ENCODE measurements at places on chromosomes 5 and 9. TPM values are rescaled to one million over a fixed set of nuclear protein-coding genes. Genes with fewer than 3 reads are reported as not detected.

- no peak for DNase-seq
Measured at GRCh38 chr9:105647595-105648349, 14.5 kb upstream of the TAL2 start.

DNA sequence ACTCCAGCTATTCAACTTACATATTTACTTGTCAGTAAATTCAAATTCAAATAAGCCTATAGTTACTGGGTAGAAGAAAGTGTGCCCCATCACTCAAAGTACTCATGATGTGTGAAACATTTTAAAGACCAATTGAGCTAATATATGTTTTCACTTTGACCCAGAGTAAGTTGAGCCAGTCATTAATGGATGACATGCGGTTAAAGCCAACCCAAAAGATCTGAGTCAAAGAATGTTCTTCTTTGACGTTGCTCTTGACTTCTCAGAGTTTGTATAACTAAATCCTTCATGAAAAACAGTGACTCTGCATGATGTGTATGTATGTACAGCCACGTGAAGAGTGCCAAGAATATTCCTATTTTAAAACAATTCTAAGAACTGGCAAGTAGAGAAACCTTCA, 237.4 kb downstream of the NR2F1-AS1 start:
- no peak for DNase-seq

GRCh38 chr5:179805529-179806249, 977 bp downstream of the MGAT4B start:
- DNase-seq, result peak; percentile 29

- DNase-seq, result no peak
Measured at GRCh38 chr9:13939701-13940490, 374.0 kb downstream of the NFIB start.

- no peak for DNase-seq
Measured at GRCh38 chr9:87157366-87158031, 210.2 kb upstream of the GAS1 start.

DNA sequence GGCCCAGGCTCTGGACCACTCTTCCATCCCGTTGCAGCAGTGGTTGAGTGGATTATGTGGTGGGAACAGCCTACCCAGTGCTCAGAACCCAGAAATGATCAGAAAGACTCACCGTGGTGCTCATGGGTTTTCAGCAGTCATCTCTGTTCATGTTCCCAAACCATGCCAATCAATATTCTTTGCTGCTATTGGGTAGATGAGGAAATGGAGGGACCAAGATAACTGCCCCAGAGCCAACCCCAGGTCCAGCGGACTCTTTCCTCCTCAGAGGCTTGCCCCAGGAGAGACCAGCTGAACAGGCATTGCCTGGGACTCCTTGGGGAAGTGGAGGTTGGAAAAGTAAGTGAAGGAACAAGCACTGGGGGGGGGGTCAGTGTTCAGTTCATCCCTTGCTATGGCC, 38.1 kb downstream of the ALG2 start:
- no peak for DNase-seq

GRCh38 chr5:33891788-33892619, at the start of gene ADAMTS12:
Gene ADAMTS12, minus strand, starts transcription at chr5:33891990. Its CDS starts 134 bp downstream, at chr5:33891856.
- peak; percentile 21 for DNase-seq

DNA sequence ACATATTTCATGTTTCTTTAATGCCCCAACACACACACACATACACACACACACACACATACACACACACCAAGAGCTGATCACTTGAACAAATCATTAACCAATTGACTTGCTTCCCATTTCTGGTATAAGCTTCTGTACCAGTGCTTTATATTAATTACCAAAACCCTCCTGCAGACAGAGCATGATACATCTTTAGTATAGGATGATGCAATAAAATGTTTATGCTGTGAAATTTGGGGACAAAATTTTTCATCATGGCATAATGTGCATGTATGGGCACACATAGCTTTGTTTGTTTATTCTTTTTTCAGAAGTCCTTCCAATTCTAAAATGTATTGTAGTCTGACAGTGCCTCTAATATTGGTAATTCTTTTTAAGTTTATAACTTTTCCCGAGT, 34.5 kb downstream of the SLC1A3 start:
- no peak for DNase-seq

- DNase-seq, result no peak
Measured at GRCh38 chr9:19464061-19464763, 55.4 kb downstream of the ACER2 start.

DNA sequence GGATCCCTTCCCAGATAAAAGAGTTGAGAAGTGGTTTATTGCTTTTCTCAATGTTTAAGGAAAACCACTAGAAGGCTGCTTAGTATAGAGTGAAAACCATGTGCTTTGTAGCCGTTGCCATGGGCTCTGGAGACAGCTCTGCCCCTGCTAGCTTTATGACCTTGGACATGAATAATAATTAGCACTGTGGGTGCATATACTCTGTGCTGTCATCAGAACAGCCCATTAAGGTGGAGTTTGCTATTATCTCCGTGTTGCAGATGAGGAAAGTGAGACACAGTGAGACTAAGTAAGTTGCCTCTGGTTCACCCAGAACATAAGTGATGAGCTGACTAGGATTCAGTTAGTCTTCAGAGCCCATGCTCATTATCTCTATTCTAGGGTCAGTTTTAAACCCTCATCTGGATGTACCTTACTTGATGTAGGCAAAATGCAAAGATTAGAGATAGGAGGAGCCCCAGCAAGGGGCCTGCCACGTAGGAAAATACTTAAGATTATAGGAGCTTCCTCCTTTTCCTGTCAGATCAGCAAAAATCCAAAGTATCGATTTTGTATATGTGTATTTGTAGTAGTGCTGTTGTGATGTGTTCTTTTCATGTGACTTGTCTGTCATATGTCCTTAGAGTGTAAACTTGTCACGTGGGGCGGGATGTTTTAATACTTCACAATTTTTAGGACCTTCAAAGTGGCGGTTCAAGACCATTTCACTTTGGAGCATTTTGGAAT, 102.5 kb downstream of the TLE4 start:
- no peak for DNase-seq

DNA sequence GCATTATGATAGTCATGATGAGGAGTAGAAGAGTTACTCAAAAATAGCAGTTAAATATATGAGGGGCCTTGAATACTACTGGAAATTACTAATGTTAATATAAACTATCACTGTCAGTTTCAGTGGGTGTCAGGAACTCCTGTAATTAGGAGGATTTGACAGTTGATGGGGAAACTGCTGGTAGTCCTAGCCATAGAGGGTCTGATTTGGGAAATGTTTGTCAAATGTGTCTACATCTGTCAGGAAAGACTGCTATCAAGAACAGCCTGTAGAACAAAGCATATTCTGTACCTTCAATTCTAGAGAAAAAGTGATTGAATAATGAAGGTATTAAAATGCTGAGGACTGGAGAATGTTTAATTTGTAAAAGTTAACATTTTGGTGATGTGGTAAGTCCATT, 567.9 kb downstream of the CDH9 start:
- DNase-seq, result no peak

- no peak for DNase-seq
Measured at GRCh38 chr5:4036861-4037260, 441.2 kb downstream of the IRX1 start.

GRCh38 chr5:142472306-142472951, 147.6 kb upstream of the SPRY4 start:
- peak; percentile 82 for DNase-seq

GRCh38 chr5:177447066-177447610, 524 bp downstream of the PRR7 start:
- DNase-seq, result peak; percentile 77

GRCh38 chr9:114973216-114973615, 42.8 kb upstream of the TNFSF8 start:
- DNase-seq, result no peak

DNA sequence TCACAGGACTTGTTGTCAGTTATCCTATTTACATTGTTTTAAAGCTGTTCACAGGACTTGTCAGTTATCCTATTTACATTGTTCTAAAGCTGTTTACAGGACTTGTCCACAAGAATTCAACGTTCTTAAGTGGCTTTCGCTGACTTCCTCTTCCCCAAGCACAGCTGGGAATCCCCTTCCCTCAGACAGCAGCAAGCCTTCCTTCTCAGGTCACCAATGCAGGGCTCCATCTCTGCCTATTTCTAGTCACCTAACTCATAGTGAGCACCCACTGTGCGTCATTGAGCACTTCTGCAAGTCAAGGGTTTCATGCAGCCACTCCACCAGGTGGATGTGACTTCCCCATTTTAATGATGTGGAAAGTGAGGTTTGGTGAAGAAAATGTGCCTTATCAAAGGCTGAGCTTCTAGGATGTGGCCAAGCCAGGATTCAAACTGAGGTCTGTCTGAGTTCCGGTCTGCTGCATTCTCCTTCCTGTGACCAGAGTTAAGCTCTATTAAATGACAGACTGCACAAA, 109.8 kb upstream of the ZNF462 start:
- DNase-seq, result no peak

DNA sequence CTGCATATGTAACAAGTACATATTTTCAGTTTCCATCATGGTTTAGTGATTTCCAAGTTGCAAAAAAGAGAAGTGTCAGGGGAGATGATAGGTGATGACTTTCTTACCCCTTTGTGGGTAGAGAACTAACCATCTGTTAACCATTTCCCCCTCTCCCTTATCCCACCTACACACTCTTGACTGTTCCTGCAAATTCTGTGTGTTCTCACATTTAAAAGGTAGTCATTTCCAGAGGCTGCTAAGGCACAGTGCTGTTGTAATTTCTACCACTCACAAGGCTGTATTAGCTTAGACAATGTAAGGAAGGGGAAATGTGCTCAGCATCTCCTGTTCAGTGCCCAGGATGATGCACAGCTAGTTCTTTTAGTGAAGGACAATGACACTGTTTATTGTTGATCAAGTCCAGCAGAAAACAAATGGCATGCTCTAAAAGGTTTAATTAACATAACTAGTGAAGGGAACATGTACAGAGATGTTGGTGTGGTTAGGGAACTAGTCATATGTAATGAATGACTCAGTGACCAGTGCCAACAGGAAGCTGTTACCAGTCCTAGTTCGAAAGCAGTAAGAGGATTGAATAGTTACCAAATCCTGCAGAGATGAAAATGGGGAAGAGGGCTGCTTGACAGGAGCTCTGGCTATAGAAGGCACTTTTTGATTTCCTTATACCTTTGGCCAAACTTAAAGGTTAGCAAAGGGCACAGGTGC, 165.1 kb downstream of the PLK2 start:
- no peak for DNase-seq

- DNase-seq, result peak; percentile 46
Measured at GRCh38 chr5:956941-957747, 51.5 kb upstream of the NKD2 start.

- DNase-seq, result no peak
Measured at GRCh38 chr5:126651013-126651577, 50.3 kb downstream of the PHAX start.

DNA sequence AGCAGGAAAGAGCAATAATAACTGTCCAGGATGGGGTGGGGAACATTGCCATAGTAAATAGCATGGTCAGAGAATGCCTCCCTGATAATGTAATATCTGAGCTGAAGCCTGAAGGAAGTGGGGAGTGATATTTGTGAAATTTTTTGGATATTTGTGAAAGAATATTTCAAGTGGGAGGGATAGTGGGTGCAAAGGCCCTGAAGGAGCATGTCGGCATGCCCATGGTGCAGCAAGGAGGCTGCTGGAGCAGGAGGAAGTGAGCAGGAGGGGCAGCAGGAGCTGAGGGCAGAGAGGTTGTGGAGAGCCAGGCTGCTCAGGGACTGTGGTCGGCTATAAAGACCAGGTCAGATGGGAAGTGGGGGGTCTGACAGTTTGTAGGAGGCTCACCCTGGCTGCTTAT, 21.1 kb upstream of the PDE8B start:
- DNase-seq, result no peak

DNA sequence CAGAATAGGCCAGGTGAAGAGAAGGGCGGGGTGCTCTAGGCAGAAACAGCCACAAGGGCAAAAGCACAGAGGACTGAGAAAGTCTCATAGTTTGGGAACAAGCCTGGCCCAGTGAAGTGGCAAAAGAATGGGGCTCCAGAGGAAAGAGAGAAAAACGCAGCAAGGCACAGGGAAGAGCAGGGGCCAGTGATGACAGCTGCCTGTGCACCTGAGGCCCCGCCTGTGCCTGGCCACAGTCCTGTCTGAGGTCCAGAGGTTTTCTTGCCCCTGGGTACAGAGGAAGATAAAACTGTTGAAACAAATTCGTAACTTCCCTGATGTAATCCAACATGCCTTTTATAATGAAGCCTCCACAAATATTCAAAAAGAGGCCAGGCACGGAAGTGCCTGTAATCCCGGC, 22.0 kb downstream of the FRRS1L start:
- DNase-seq, result no peak

- peak; percentile 89 for DNase-seq
Measured at GRCh38 chr9:124309667-124310084, 51.9 kb downstream of the NEK6 start.

GRCh38 chr5:83548581-83548980, 77.0 kb downstream of the VCAN start:
- no peak for DNase-seq

- no peak for DNase-seq
Measured at GRCh38 chr9:38308136-38308535, 84.4 kb upstream of the ALDH1B1 start.

DNA sequence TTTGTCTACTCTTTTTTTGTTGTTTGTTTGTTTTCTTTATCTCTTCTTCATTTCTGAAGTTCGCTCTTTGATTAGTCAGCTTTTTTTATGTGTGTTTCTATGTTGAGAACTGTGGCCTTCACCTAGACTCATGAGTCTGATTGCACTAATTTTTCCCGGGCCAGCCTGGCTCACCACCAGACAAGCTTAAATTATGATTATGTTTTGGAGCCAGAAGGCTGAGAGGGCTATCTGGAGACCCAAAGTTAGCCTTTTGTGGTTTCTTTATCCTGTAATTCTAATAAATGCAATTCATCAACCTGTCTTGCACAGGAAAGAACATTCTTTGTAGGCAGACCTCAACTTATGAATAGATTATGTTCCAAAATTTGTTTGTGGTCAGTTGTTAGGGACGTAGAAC, 20.8 kb upstream of the ACTBL2 start:
- DNase-seq, result no peak

DNA sequence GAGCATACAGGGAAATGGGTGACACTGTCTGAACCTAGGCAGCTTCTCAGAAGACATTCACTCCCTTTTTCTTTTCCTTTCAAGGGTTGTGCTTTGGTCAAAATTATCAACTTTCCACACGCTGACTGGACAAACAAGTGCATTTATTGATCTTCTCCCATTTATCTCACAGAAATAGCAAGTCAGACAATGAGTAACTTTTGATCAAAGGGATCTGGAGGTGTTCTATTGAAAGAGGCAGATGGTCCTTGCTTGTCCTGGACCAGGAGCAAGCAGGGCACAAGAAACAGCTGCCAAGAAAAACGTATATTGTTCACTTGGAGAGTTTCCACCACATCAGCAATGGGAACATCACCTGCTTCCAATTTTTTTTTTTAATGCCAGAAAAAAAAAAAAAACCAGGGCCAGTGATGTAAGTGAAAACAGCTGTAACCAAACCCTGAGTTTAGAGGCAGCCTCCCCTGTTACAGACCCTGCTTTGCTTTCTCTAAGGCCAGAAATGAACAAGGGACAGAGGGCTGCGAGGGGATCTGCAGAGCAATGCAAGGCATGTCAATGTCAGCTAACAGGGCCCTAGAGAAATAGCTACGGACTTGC, 79.8 kb downstream of the NIPSNAP3B start:
- DNase-seq, result no peak

Gene TAF1L
- polyA plus RNA-seq, result not detected

Gene CDC20B
- not detected for polyA plus RNA-seq

Gene ANKRD18B
- 4.2 TPM for polyA plus RNA-seq

Gene ESM1
- not detected for polyA plus RNA-seq

Gene PLCXD3
- 1.6 TPM for polyA plus RNA-seq

Gene ELAVL2
- polyA plus RNA-seq, result 0.03 TPM

Gene MEGF10
- polyA plus RNA-seq, result not detected

Gene PCDHGC4
- not detected for polyA plus RNA-seq

Gene SLC34A1
- not detected for polyA plus RNA-seq

Gene IFNK
- not detected for polyA plus RNA-seq
